ENCODE measurements at places on chromosomes 6 and 20.
A peak's percentile ranks its signal among the peaks of the same experiment; 100 is the strongest.

GRCh38 chr6:14865531-14866100, 380.3 kb upstream of the JARID2 start:
- DNase-seq: no peak

DNA sequence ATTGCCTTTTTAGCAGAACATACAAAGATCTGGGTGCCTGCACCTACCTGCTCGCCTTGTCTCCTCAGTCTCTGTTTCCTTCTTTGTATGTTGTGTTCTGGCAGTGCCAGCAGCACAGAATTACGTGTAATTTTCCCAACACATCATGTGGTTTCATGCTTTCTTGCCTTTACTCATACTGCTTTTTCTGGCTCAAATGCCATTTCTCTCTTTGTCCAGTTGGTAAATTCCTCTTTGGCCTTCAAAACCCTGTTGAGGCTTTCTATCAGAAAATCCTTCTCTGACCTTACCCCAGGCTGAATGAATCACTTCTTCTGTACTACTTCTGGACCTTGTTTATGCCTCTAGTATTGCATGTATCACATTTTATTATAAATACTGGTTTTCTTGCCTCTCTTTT, 31.8 kb downstream of the L3MBTL3 start:
- DNase-seq: no peak

DNA sequence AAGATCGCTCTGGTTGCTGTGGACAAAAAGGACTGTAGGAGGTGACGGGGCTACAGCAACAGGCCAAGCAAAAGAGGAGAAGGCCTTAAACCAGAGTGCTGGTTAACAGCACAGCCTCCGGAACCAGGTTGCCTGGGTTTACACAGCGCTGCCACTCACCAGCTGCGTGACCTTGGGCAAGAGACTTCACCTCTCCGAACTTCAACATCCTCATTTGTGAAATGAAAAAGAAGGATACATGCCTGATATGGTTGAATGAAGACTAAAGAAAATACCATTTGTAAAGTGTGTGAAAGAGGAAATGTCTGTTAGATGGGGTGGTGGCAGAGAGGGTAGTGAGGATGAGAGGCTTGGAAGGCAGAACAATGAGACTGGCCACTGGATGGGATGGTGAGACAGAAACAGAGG, 44.9 kb downstream of the PREX1 start:
- no peak for DNase-seq

GRCh38 chr6:105748737-105749161, 337.4 kb upstream of the PRDM1 start:
- DNase-seq: no peak

DNA sequence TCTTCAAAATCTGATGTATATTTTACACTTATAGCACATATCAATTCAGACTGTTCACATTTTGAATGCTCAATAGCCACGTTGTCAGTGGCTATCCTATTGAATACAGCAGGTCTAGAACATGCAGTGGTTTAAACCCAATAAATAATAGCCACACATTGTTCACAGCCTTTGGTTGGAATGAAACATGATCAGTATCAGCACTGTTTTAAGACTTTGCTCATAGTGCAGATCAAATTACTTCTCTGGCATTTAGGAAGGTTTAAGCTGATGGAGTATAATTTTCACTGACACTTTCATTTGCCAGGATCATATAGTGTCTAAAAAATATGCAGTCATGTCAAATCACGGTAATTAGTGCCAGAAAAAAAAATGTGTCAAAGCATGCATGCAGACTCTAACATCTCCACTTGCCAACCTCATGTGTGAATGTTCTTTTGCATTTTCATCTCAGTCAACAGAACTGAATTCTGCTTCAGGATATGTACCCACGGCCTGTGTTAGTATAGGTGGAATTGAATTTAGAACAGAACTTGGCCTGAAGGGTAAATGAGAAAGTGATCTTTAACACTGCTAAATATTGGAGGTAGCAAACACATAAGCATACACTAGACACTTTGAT, 184.1 kb downstream of the SLC24A3 start:
- DNase-seq: no peak

DNA sequence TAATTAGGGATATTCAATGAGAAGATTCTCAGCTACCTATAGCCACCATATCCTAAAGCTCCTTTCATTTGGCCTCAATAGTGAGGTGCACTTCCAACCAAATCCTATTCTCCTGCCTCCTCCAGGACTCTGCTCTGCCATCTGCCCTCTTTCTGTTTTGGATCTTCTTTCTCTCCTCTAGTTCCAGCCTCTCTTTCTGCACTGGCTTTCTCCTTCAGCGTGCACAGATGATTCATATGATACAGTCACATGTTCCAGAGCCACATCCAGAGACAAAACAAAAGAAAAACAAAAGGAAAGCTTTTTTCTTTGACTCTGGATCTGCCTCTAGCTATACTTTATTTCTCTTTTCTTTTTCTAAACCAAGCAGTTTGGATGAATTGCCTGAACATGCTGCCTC, 531.9 kb upstream of the MAN1A1 start:
- no peak for DNase-seq

DNA sequence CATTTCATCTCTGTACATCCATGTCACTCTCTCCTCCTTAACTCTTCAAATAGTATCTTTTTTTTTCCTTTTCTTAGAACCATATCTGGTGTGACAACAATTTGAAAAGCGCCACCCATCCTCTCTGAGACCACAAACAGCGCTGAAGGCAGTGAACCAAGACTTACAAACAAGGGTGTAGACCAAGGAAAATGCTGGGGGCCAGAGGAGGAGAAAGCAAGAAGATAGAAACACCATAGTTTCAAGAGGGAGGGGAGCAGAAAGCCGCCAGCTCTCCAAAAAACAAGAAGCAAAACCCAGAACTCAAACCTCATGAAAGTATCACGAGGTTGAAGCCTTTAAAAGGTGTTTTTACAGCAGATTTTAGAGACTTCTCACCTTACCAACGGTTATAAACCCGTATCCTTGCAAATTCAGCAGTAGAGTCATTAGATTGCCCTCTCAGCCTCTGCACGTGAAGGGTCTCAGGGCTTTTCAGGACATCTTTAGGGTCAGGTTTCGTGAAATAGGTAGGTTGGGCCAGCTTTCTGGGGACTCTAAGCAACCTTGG, 13.3 kb upstream of the RIPOR2 start:
- DNase-seq: no peak

GRCh38 chr6:149938571-149939355, 3.1 kb upstream of the ULBP2 start:
- peak; percentile 41 for DNase-seq

- peak; percentile 36 for DNase-seq
Measured at GRCh38 chr6:36204068-36204753, 7.7 kb downstream of the BRPF3 start.

GRCh38 chr20:61120595-61121515, 131.2 kb upstream of the CDH4 start:
- DNase-seq: peak; percentile 14

DNA sequence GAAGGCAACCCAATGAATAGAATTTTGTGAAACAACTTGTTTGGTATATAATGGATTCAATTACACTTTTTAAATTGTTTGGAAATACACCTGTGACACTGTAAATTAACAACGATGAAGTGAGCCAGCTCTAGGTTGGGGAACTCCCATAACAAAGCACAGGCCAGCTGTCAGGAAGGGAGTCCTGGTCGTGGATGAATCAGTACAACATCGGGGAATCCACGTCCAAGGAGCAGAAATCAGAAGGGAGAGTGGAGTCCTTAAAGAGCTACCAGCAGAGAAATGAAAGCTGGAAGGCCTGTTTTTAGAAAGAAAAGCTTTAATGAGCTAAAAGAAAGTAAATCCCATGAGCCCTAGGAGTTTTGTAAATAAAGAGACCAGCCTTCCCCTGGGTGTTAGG, 223.1 kb upstream of the SLC35B3 start:
- DNase-seq: no peak

- DNase-seq: no peak
Measured at GRCh38 chr6:28597217-28597835, 71.6 kb downstream of the GPX5 start.

- no peak for DNase-seq
Measured at GRCh38 chr6:33207552-33208090, 679 bp upstream of the RING1 start.

GRCh38 chr6:87544474-87544735, 45.4 kb downstream of the RARS2 start:
- no peak for DNase-seq

GRCh38 chr6:111763381-111763780, 109.9 kb downstream of the FYN start:
- DNase-seq: no peak

DNA sequence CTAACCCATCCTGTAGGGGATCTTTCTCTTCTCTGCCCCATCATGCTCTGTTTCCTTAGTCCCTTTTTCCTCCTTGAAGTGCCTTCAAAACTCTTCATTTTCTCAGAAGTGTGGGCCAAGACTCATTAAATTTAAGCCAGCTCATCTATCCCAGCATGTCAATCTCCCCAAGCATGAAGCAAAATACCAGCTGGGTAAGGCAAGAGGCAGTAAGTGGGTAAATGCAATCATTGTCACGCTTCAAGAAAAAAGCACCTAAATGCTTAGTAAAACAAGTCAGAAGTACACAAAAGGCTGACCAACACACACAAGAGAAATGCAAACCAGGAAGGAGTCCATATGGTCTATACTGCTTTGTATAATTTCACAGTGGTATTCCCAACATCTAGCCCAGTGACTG, 61.5 kb downstream of the COL12A1 start:
- DNase-seq: no peak

- no peak for DNase-seq
Measured at GRCh38 chr20:58432186-58432954, 43.3 kb downstream of the VAPB start.

DNA sequence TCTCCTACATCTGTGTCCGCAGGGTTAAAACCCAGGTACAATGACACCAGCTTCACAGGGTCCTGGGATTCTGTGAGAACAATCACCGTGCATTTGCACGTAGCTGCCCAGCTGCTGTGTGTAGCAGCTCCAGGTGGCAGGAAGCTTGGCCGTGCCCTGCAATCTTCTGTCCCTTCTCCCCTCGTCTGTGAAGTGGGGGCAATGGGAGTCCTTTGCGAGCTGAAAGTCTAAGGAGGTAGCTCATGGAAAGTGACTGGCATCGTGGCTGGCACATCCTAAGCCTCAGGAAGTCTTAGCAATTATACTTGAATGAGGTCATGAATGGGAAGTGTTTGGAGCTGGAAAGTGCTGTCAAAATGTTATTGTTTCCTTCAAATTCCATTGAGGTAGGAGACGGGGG, 137.1 kb downstream of the SMOC2 start:
- DNase-seq: no peak

DNA sequence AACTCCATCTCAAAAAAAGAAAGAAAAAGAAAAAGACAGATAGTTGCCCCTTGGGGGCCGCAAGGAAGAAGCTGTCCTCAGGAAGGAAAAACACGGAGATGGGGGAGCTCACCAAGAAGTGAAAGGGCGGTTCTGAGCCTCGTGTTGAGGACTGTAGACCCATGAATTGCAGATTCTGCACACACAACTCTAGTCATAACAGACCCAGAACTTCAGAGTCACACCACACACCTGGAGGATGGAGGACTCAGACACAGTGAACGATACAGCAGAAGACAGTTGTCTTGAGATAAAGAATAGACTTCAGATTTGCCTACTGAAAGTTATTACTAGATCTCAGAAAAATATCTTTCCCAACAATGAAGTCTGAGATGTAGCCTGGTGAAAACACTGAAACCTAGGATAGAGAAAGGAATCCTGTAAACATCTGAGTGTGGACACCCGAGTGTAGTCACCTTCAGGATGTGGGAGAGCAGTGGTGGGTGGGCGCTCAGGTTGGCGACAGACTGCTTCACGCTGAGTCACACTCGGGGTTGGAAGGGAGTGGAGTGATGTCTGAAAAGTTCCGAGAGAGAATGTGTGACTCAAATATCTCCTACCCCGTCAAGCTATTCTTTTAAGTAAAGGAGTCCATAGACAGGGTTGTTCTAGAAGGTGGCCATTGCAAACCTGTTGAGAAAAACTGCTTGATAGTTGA, 88.1 kb downstream of the MAP3K4 start:
- peak; percentile 42 for DNase-seq

DNA sequence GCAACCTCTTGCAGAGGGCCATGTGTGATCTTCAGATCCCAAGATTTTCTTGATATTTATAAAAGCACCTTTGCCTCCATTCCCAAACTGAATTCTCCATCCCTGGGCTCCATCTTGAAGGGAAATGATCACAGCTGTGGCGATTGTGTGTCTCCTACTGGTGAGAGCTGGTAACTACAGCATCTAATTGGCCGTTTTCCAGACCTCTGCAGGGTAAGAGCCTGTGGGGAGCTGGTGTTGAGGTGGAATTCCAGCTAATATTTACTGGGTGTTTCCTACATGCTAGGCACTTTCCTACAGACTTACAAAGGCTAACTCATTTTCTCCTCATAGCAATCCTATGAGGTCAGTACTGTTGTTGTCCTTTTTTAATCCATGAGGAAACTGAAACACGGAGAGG, 59.2 kb upstream of the FNDC1 start:
- no peak for DNase-seq

GRCh38 chr6:86215323-86215722, 572.6 kb upstream of the SYNCRIP start:
- DNase-seq: no peak

DNA sequence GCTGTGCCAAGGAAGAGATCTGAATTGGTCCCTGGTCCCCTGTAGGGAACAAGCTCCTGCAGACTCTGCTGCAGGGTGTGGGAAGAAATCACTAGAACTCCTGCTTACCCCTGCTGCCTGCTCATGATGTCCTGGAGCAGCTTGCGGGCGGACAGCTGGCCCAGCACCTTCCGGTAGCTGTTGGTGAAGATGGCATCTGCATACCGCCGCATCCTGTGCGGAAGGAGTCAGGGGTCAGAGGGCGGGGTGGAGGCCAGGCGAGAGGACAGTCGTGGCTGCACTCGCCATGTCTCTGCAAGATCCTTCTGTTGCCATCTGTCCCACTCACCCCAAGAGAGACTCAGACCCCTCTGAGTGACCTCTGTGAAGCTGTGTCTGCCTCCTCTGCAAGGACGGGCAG, 5.3 kb downstream of the GHRH start:
- DNase-seq: no peak

GRCh38 chr6:73460056-73460455, 1.5 kb upstream of the MTO1 start:
- no peak for DNase-seq

- DNase-seq: no peak
Measured at GRCh38 chr20:32184961-32185603, 22.5 kb downstream of the PLAGL2 start.

Data from stimulated activated CD4-positive, alpha-beta T cell treated with anti-CD3 and anti-CD28 coated beads, Interleukin-4, amount 100 ng/mL, for 4 hours (primary cell).